ENCODE measurements at places on chromosomes 2 and 18.

GRCh38 chr2:172085460-172086159, at the start of gene DLX1:
Gene DLX1 (plus strand): TSS chr2:172085507. CDS start chr2:172085678, 171 bp downstream.
- DNase-seq = no peak

GRCh38 chr2:85872536-85873161, 16.1 kb downstream of the ST3GAL5 start:
- DNase-seq = no peak

DNA sequence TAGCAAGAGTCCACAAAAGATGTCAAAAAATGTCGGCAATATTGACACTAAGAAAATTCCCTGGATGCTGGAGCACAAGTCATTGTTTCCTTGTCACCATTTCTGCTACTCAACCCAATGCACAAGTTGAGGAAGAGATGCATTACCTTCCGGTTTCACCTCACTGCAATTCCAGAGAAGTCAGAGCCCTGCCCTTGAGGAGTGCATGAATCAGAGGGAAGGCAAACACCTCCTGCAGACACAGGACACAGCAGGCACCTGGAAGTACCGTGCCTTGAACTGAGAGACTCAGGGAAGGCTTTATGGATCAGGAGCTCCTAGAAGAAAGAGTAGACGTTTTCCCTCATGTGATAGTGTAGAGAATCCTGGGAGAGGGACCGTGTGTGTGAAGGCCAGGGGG, 62.7 kb upstream of the ARL4C start:
- DNase-seq = no peak

GRCh38 chr2:29405707-29406106, 290.5 kb downstream of the CLIP4 start:
- no peak for DNase-seq

- DNase-seq = no peak
Observed at GRCh38 chr2:161115205-161115604, 45.0 kb upstream of the TANK start.

Data from NCI-H1105 treated with DMSO at 0.1 percent for 48 hours (cell line).